CD4-positive, alpha-beta T cell treated with Interleukin-1 beta for 1 hour (primary cell): ENCODE measurements at places on chromosomes 11 and 22.
A peak's percentile ranks its signal among the peaks of the same experiment; 100 is the strongest.

- no peak for DNase-seq
These were observed 55.5 kb upstream of the SLC5A12 start for GRCh38 chr11:26777372-26777808.

DNA sequence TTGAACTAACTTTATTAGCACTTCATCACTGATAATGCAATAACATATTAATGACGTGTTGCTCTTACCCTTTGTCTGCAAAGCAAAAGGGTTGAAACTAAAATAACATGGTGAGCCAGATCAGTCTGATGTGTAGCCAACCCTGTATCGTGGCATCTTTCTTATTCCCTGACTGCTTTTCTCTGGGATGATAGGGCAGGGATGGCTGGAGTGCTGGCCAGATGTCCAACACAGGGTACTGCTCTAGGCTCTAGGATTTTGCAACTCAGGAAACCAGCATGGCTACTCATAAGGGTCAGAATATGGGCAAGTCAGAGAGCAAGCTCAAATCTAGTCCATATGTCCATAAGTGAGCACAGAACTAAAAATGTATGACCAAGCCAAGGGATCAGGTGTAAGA lies 129.1 kb downstream of the SLC17A6 start:
- DNase-seq, result no peak

DNA sequence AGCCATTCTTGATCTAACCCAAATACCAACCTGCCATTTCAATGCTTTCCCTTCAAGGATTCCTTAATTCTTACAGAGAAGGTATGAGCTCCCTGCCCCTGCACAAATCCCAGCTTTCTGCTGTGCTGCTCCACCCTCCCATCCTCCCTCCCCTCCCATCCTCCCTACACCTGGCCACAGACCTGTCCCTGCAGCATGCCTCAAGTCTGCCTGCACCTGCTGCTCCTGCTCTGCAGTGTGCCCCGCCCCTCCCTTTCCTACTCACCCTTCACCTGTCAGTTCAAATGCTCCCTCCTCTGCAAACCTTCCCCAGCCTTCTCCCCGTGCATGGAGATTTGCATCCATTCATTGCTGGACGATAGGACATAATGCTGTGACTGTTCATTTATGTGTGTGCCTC lies 139.9 kb upstream of the NARS2 start:
- no peak for DNase-seq

DNA sequence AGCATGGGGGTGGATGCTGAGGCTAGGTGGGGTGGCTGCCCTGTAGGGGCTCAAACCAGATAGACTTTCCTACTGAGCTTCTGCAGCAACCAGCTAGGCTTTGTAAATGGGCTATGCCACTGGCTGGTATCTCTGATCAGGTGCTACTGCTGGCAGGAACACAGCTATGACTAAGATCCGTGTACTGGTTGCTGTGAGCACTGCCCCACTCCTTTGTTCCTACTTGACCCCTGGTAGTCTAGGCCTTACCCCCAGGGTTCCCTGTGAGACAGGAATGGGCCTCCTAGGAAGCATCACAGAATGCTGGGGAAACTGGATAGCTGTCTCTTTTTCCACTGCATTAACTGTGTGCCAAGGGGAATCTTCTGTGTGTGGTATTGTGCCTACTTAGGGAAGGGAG lies 58.4 kb upstream of the GAB2 start:
- DNase-seq, result no peak

DNA sequence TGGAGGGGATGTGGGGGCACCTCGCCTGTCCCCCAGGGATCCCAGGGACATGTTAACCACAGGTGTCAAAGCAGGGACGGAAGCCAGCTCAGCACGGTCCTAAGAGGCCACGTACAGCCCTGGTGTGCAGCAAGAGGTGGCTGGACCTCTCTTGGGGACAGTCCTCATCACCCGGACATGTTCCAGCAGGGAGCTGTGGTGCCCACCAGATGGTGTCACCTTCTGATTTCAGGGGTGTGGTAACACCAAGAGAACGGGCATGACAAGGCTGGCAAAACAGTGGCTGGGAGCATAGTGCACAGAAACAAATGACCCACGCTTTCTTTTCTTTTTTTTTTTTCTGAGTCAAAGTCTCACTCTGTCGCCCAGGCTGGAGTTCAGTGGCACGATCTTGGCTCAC lies 25.6 kb upstream of the COMT start:
- no peak for DNase-seq

GRCh38 chr11:81869351-81870065 lies 864.2 kb downstream of the FAM181B start:
- DNase-seq, result peak; percentile 82
